GM04503 (cell line): ENCODE measurements at places on chromosomes 4 and X.

- no peak for DNase-seq
Measured at GRCh38 chrX:13599491-13599890, 30.1 kb downstream of the EGFL6 start.

- DNase-seq: no peak
Measured at GRCh38 chr4:175954685-175955084, 111.0 kb upstream of the WDR17 start.

DNA sequence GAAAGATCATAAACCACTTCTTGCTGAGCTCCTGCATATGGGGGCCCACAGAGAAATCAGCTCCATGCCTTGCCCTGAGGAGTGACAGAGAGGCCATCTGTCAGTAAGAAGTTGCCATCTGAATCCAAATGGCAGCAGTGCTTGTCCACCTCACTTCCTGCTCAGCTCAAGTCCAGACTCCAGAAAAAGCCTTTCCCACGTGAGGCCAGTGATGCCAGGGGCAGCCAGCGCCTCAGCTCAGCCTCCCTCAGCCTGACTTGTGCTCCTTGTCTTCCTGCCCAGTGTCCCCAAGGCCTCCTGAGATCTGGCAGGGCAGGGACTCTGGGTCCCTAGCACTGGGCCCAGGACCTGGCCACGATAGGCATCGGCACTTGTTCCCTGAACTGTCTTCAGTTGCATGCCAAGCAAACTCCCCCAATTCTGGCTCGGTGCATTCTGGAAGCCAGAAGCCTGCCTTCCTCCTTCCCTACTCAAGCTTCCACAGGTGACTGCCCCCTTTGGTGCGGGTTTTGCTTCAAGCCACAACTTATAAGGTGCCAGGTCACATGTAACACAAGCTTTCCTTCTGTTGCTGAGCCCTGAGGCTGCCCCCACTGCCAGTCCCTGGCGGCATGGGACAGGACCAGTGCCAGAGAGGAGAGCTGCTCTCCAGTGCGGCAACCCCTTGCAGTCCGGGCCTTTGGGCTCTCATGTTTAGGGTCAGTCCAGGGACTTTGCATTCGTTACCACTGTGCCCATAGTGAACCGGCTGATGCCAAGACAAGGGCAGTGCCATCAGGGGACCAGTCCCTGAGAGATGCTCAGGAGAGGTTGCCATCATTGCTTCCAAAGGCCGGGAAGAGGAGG, 2.2 kb downstream of the ZNF185 start:
- DNase-seq: no peak

GRCh38 chr4:100483796-100484195, 34.0 kb downstream of the EMCN start:
- no peak for DNase-seq

DNA sequence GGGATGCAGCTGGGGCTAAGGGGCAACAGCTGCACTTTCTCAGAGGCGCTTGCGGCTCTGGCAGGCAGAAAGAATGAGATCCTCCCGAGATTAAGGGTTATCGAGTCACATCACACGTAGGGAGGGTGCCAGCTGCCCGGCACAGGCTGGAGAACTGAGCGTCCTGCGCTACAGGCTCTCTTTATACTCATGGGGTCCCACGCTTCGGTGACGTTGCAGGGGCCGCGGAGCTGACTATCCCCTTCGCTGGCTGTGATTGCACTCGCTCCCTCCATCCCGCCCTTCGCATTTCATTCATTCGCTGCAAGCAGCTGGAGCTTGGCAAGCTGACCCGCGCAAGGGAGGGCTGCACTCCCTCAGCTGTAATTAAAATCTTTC, at the start of gene TACR3:
Gene TACR3, minus strand, starts transcription at position 156 of the 378 bp plus-strand sequence. CDS start 310 bp downstream, outside the sequence.
- no peak for DNase-seq

- DNase-seq: peak; percentile 26
Measured at GRCh38 chr4:102574317-102574716, 73.2 kb downstream of the NFKB1 start.

- DNase-seq: no peak
Measured at GRCh38 chrX:72247206-72247942, 8.5 kb upstream of the ERCC6L start.

GRCh38 chr4:83128240-83128929, 13.9 kb upstream of the PLAC8 start:
- peak; percentile 84 for DNase-seq

- DNase-seq: peak; percentile 17
Measured at GRCh38 chr4:81631958-81632441, 160.3 kb upstream of the RASGEF1B start.

DNA sequence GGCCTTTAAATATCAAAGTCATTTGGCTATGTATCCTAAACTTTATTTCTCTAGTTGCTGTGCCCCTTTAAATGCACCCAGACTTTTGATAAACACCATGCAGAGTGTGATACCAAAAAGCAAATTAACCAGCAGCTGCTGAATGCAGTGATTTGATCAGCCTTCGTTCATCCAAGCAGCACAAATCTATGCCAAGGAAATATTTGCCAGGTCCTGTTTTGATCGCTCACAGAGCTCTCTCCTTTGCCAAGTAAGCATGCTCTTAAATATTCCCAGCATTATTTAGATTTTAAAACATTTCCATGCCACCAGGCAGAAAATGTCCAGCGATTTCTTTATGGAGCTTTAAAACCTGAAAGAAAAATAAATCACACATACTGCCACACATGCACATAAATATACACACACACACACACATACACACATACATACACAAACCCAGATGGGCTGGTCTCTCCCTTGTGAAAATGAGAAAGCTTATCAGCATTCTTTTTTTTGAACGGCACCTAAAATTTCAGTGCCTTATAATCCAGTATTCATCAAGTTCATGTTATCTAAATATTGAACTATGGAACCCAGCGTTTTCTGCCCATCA, 35.7 kb downstream of the BTC start:
- DNase-seq: no peak

DNA sequence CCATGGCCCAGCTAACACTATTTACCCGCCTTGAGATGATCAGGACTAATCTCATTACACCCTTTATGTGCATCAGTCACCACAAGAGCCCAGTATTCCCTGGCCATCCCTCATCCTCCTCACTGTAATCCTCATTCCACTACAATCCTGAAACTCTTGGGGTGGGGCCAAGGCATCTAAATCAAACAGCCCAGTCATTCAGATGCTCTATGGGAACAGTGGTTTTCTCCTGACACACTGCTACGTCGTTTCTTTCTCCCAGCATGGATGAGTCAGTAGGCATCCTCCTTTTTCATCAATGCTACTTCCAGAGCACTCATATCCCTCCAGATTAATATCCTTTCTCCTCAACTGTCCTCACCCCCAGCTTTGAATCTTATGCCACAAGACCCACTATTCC, 5.6 kb downstream of the SDAD1 start:
- peak; percentile 88 for DNase-seq

DNA sequence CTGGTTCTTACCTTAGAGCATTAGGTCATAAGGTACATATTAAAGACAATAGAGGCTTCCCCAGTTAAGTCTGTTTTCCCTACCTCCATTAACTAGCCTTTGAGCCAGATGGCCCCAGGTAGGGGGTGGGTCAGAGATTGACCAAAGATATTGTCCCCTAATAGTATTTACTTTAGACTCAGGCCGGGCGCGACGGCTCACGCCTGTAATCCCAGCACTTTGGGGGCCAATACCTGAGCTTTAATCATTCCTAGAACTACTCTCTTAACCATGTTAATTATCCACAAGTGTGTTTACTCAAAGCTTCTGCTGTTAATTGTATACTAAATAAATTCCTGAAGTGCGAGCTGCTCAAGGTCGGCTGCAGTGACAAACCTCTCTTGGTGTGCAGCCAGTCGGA, 28.0 kb upstream of the AMBN start:
- no peak for DNase-seq

DNA sequence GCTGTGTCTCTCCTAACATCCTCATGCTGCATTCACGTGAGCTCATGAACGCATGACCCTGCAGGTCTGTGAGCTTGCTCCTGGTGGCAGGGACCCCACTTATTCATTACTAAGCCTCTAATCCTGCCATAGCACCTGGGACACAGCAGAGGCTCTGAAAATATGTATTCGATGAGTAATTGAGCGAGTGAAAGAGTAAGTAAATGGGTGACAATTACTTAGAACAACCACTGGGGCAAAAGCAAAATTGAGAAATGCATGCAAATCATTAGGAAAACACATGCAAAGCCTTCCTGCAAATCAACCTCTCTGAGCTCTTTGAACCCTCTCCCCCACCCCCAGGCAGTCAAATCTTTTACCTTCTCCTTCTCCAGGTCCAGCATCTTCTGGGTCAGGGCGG, 23.6 kb upstream of the C4orf50 start:
- DNase-seq: no peak

DNA sequence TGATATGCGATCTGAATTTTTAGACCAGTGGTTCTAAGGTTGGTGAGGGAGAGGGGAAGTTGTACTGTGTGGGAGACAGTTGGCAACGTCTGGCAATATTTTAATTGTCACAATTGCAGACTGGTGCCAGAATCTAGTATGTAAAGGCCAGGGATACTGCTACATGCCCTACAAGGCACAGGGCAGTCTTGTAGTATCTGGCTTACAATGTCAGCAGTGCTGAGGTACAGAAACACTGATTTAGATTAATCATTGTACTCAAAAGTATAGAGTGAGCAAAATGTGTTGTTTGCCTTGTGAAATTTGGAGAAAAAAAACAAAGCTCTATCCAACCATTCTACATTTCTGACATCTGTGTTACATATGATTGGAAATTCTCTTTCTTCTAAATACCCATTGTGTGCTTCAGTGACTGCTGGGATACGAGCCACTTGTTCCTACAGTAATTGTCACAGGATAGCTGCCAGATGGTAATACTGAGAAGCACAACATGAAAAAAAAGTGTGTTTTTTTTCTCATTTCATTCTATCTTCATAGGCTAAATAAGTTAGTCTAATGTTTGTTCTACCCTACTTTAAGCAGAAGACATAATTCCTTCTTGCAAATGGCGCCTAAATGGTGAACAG, 526.7 kb upstream of the AGA start:
- no peak for DNase-seq

DNA sequence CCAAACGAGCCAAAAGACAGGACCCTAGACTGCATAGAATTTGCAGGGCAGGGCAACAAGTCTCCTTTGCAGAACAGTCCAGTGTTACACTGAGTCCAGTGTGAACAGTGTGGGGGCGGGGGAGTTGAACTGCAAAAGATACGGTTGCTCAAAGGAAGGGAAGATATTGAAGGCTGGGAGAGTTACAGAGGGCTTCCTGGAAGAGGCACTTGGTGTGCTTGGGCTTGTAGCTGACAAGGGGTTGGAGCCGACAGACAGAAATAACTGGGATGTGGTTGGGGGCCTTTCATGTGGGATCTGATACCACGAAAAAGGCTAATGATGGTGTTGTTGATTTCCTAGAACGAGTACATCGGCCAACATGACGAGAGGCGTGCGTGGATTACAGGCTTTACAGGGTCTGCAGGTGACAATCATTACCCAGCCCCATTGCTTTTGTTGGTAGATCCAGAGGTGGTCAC, 6.1 kb downstream of the XPNPEP2 start:
- no peak for DNase-seq

GRCh38 chrX:2474963-2475726, 25.6 kb downstream of the DHRSX start:
- DNase-seq: no peak

GRCh38 chrX:115562480-115562847, 1.5 kb downstream of the PLS3 start:
- DNase-seq: no peak

DNA sequence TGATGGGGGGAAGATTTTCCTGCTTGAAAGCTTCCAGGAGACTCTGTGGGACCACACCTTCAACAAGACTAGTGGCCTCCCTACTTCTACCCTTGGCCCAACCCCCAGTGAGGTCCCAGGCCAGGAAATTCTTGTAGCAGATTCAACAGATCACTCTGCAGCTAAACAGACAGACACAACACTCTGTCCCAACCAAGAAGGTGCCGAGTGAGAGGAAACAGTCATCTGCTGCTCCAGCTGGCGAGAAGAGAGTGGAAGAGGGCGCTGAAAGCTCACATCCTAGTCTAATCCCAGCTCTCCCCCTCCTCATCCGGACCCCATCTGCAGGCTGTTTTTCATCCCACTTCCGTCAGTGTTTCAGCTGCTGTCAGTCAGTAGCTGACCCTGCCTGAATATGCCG, 63.4 kb downstream of the CHRDL1 start:
- no peak for DNase-seq

GRCh38 chr4:177740563-177740962, 298.3 kb upstream of the AGA start:
- no peak for DNase-seq

- no peak for DNase-seq
Measured at GRCh38 chr4:5412751-5413150, 295.6 kb downstream of the EVC2 start.
